ENCODE measurements at places on chromosomes 4 and X.

- DNase-seq, result no peak
These were observed 99.1 kb downstream of the FRYL start for GRCh38 chr4:48680848-48681568.

GRCh38 chr4:118173956-118174725, 139.9 kb downstream of the NDST3 start:
- DNase-seq, result no peak

- peak; percentile 58 for DNase-seq
These were observed 14.9 kb upstream of the PORCN start for GRCh38 chrX:48493890-48494364.

DNA sequence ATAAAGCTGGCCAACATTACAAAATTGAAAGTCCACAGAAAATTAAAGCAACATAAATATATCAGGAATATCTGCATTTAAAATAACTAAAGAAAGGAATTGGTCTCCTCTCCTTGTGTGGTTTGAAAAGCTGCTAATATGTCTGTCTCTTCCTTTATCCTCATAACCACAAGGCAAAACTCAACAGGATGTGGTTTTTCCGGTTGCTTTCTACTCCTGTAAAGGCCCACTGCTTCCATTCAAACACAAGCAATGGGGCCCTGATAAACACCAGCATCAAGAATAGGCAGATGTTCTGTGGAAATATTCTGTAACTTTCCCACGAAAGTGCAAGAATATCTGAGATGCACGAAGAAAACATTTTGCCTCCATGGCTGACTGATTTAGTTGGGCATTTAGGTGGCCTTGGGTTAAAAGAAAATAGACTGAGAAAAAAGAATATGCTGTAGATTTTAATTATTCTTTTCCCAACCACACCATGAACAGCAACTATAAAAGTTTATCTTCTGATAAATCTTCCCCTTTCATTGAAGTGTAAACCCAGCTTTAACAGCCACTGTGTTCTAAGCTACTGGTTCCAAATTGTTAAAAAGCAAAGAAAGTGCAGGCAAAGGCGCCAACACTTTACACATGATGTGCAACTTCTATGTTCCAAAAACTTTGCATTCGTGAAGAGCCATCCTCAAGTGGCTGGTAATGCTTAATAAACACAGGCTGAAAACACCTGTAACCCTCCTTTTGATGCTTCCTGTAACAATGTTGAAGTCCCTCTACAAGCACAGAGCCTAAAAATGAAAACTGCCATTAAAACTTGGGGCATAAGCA, 50.5 kb upstream of the NDST3 start:
- no peak for DNase-seq

GRCh38 chr4:113316879-113317278, 267.4 kb downstream of the ANK2 start:
- no peak for DNase-seq

- no peak for DNase-seq
These were observed 578 bp upstream of the SEL1L3 start for GRCh38 chr4:25863347-25863784.

GRCh38 chr4:94479358-94480141, 27.8 kb downstream of the PDLIM5 start:
- DNase-seq, result no peak

DNA sequence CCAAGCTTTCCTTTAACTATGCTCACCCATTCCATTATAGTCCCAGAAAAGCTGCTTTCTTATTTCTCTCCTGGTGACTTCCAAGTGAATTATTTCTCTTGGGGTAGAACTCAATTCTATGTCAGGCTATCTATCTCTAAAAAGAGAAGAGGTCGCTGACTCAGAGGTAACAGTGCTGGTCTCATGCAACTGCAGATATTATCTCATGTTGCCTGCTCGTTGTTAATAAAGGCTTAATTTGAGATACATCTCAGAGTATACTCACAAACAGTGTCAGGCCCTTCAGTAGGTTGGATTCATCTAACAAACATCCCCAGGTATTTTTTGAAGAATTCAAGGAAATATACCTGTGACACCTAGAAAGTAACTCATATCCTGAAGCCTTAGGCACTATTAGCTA, 2.7 kb downstream of the TMEM154 start:
- no peak for DNase-seq

- no peak for DNase-seq
These were observed 59.9 kb downstream of the SNX25 start for GRCh38 chr4:185269286-185269685.

DNA sequence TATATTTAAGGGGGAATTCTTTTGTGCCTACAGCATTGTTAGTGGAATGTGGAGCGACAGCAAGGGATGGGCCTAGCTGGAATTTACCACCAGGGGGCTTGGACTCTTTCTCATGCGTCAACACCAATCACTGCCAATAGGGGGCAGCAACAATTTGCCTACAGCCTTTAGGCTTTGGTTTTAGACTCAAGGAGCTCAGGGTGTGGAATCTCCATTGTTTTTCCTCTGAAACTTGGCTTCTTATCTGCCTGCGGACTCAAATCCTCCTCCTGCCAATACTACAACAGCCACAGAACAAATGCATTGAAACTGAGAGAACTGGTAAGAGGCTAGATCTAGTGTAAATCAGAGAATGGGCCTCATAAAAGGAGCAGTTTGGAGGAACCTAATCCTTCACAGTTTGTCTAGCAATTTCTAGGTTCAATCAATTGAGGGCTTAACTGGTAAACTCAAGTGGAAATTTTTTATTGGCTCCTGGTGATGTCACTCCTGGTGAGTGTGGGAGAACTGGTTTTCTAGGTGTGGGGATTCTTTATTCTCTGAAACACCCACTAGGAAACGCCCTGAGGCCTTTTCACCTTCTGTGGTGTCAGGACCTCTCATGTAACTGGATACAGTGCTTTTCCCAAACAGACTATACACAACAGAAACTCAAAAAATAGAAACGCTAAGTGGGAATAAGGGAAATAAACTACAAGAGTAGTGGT, 27.9 kb upstream of the TMSB4X start:
- peak; percentile 81 for DNase-seq

DNA sequence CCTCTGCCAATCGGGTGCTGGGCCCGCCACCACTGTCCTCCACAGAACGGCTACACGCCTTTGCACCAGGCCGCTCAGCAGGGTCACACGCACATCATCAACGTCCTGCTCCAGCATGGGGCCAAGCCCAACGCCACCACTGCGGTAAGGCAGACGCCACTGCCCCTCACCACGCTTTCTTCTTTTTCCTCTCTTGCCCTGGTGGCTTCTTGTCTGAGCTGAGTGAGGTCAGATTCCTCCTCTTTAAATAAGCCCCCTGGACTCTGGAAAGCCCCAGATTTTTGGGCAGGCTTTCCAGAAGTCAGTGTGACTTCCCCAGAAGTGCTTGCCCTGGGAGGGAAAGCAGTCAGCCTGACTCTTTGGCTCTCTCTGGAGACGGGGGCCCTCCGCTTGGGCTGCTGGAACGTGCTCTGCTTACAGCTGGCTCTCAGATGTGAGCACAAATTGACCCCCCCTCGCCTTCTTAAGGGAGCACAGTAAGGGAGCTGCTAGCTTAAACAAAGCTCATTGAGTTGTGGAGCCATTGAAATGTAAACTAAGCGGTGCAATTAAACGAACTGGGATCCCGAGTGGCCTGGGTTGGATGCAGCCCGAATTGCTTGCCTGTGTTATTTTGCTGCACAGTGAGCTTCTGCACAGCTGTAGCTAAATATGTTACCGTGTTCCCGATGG, 243.1 kb downstream of the ANK2 start:
- DNase-seq, result peak; percentile 67

- peak; percentile 80 for DNase-seq
These were observed 155.8 kb downstream of the PPP3CA start for GRCh38 chr4:101191302-101192098.

- no peak for DNase-seq
These were observed 465.5 kb upstream of the CTSO start for GRCh38 chr4:156419080-156419685.

GRCh38 chr4:20544645-20545044, 155.6 kb upstream of the PACRGL start:
- no peak for DNase-seq

GRCh38 chr4:116829187-116829586, 256.2 kb downstream of the TRAM1L1 start:
- DNase-seq, result peak; percentile 28

- DNase-seq, result no peak
These were observed 38.9 kb upstream of the TLL1 start for GRCh38 chr4:165834116-165834515.

GRCh38 chrX:120664081-120664480, 34.2 kb upstream of the C1GALT1C1 start:
- DNase-seq, result no peak

DNA sequence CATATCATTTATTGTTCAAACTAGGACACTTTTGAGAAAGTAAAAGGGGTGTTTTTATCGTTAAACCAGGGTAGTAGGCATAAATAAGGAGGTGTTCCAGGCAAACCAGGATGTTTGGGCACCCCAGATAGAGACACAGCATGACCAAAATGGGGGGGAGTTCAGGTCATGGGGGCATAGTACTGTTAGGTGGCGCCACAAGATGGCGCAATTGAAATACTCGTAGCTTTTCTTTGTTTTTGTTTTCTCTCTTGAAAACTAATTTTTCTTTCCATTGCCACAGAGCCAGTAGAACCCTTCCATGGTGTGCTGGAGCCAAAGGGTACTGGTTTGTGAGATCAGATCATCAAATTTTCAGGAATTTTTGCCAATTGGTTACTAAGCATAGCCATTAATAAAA, 283.4 kb downstream of the BCOR start:
- no peak for DNase-seq

DNA sequence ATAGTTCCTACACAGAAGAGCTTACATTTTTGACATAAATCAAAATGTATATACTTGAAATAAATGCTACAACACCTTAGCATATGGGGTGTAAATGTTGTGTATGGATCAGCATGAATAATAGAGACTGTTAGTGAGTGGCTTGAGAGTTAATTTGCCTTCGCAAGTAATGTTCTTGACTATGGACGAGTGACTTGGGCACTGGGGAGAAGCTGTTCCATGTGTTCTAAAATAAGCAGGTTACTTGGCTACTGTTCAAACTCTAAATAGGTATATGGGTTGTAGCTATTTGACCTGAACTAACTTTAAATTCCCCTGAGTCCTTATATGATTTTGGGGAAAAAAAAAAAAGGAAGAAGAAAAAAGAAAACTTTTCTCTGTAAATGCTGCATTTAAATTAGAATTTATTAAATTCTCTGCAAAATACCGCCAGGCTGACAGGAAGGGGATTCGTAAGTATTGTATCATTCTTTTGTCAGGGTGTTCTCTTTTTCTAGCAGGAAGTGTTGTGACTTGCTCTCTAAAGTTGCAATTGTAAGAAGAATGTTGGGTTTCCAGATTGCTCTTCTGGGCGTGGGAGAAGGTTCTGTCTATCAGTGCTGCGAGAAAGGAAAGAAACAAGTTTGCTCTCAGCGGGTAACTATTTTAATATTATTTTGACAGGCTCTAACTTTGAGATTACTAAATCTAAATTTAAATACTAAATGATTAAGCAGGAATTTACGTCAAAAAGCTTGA, 32.2 kb downstream of the PLS3 start:
- DNase-seq, result peak; percentile 52

All from testis (tissue), 5 donors.